ENCODE measurements at places on chromosomes 7 and 10.
A peak's percentile ranks its signal among the peaks of the same experiment; 100 is the strongest.

DNA sequence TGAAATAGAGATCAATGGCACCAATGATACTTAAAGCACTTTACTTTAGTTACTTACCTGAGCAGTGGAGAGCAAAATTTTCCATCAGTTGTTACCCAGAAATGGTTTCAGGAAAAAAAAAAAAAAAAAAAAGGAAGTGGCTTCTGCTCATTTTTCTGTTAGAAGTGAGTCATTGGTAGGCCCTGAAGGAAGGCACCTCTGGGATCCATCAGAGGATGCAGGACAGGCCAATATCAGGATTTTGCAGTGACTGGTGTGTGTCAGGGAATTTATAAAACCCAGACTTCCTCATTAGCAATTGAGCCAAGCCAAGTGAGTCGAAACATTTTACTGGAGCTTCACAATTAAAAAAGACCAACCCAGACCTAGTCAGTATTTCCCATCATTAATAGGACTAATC is 2.3 kb upstream of the SMIM30 start:
- no peaks in the 10 kb centered on the region for H3K27me3 ChIP-seq
- no peak overlapping the region for H3K4me3 ChIP-seq
- no peak for DNase-seq
- H3K4me1 ChIP-seq, result peaks cover 22% of the 10 kb centered on the region
- H3K27ac ChIP-seq, result no peak overlapping the region
- H3K36me3 ChIP-seq, result peaks cover 6% of the 10 kb centered on the region

GRCh38 chr10:86371691-86372090 is 5.1 kb upstream of the GRID1 start:
- H3K36me3 ChIP-seq, result no peaks in the 10 kb centered on the region
- no peak overlapping the region for H3K4me3 ChIP-seq
- H3K27ac ChIP-seq, result no peak overlapping the region
- DNase-seq, result no peak
- peaks cover 41% of the 10 kb centered on the region for H3K27me3 ChIP-seq

GRCh38 chr7:37255327-37255944 is 193.2 kb downstream of the ELMO1 start:
- no peak for DNase-seq

GRCh38 chr10:32459051-32459698 is 13.2 kb downstream of the CCDC7 start:
- H3K4me1 ChIP-seq, result peaks cover 32% of the 10 kb centered on the region
- peak; percentile 83 for DNase-seq
- peaks cover 44% of the 10 kb centered on the region for H3K36me3 ChIP-seq
- H3K4me3 ChIP-seq, result peak overlapping the region; percentile 38

GRCh38 chr10:74763934-74764591 is 62.3 kb upstream of the KAT6B start:
- no peaks in the 10 kb centered on the region for H3K4me1 ChIP-seq
- no peak for DNase-seq
- H3K4me3 ChIP-seq, result no peak overlapping the region
- peaks cover 6% of the 10 kb centered on the region for H3K27me3 ChIP-seq

- peaks cover 31% of the 10 kb centered on the region for H3K36me3 ChIP-seq
- H3K27ac ChIP-seq, result no peak overlapping the region
- peaks cover 16% of the 10 kb centered on the region for H3K27me3 ChIP-seq
- peaks cover 30% of the 10 kb centered on the region for H3K4me1 ChIP-seq
These were observed 548 bp upstream of the BNIP3 start for GRCh38 chr10:131982185-131982756.

DNA sequence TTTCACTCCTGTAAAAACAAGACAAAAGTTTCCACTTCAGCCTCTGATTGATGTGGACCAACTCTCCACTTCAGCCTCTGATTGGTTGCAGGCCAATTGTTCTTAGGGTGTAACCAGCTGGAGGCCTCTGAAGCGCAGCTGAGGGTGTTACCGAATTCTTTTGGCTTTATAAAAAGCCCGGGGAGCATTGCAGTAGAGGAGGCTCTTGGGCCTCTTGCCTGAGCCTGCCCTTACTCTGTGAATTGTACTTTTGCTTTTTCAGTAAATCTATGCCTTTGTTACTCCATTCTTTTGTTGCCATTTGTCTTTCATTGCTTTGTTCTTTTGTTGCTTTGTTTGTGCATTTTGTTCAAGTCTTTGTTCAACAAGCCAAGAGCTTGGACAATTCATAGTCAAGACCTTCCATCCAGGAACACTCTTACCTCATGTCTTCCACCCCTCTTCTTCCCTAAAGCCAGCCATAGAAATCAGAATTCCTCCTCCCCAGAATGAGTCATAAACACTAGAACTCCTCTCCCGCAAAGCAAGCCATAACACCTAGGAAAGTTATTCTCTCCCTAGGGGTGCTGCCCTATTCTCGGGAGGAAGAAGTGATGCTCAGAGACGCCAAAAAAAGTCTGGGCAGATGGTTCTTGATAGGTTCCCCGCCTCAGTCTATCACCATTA is 53.5 kb upstream of the ARMC3 start:
- H3K36me3 ChIP-seq, result no peaks in the 10 kb centered on the region
- no peak overlapping the region for H3K4me3 ChIP-seq
- H3K27ac ChIP-seq, result no peak overlapping the region
- no peak for DNase-seq
- no peaks in the 10 kb centered on the region for H3K4me1 ChIP-seq

DNA sequence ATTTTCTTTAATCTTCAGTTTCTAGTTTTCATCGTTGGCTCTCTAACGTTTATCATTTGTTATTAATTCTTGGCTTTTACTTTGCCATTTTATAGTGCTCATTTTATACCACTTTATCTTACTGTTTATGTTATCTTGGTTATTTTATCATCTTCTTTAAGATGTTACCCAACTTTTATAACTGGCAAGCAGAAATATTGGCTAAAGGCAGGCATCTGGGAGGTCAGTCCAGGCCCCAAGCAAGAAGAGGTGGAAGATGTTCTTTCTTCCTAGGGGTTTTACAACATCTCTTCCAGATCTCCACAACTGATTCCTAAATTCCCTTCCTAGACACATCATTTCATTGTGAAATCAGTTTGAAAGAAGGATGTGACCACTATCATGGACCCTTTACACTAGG is 208.1 kb downstream of the AHR start:
- H3K4me1 ChIP-seq, result no peaks in the 10 kb centered on the region
- H3K4me3 ChIP-seq, result no peak overlapping the region
- DNase-seq, result no peak
